Mesothelial cell of epicardium (in vitro differentiated cells): ENCODE measurements at places on chromosomes 7 and 10. TPM values are rescaled to one million over a fixed set of nuclear protein-coding genes. Genes with fewer than 3 reads are reported as not detected.
A peak's percentile ranks its signal among the peaks of the same experiment; 100 is the strongest.

DNA sequence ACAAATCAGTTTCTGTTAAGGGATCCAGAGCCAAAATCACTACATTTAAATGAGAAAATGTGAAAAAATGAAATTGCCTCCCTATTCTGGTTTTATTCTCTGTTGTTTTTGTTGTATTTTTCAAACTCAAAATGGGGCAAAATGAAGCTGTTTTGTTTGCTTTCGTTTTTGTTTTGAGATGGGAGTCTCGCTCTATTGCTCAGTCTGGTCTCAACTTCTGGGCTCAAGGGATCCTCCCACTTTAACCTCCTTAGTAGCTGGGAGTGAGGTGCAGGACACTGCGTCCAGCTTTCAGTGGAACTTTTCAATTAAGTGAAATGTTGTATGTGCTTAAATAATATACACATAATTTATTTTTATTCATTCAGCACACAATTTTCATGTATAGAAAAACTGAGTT is 205.0 kb downstream of the SORCS1 start:
- H3K36me3 ChIP-seq, result no peaks in the 10 kb centered on the region
- peaks cover 11% of the 10 kb centered on the region for H3K4me1 ChIP-seq
- H3K27ac ChIP-seq, result no peak overlapping the region
- no peak overlapping the region for H3K4me3 ChIP-seq

The TMEM213 gene
- not detected in 3 replicates for total RNA-seq

The IRF5 gene
- 0.51 to 0.90 TPM (median 0.56 TPM) in 3 replicates for total RNA-seq

- H3K27ac ChIP-seq, result no peak overlapping the region
- no peak for DNase-seq
- H3K4me3 ChIP-seq, result no peak overlapping the region
- no peaks in the 10 kb centered on the region for H3K36me3 ChIP-seq
- H3K27me3 ChIP-seq, result peaks cover 30% of the 10 kb centered on the region
Measured at GRCh38 chr10:116521424-116522290, 24.1 kb upstream of the PNLIP start.

- no peak for DNase-seq
- peak overlapping the region; percentile 7 for H3K27ac ChIP-seq
- peaks cover 24% of the 10 kb centered on the region for H3K4me1 ChIP-seq
- no peak overlapping the region for H3K4me3 ChIP-seq
- no peaks in the 10 kb centered on the region for H3K36me3 ChIP-seq
Measured at GRCh38 chr7:94294471-94295131, 100.1 kb upstream of the COL1A2 start.

DNA sequence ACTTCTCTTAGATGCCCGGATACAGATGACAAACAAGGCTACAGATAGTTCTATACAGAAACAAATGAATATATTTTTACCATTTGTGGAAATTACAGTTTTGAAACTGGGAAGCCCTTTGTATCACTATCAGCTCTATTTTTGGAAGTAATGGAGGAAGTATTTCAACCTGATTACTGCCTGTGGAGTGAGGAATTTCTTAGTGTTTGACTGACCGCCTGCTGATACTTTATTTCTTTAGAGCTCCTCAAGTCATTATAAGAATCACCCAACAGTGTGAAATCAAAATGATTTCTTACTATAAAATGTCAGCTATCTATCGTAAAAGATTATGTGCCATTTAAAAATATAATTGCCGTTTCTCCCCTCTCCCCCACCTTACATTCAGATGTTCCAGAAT is 290.9 kb downstream of the SDK1 start:
- H3K4me1 ChIP-seq, result peaks cover 20% of the 10 kb centered on the region
- H3K36me3 ChIP-seq, result no peaks in the 10 kb centered on the region
- no peak overlapping the region for H3K4me3 ChIP-seq
- no peak for DNase-seq

DNA sequence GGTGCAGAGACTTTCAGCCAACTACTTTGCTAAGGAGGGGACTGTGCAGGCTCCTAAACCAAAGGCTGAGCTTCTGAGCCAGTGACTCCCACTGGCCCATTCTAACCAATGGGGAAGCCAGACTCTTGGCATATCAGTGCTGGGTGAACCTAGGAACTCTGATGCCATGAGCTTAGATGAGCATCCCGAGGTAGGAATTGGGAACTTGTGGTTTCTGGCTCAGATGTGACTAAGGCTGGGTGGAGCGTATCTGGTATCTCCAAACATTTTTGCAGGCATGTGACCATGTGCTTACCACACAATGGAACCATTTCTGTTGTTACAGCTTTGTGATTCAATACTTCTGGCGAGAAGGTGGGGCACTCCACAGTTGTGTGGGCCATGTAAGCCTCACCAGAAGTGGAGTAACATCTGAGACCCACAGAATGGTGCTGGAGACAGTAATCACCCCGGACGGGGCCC is 2.5 kb upstream of the AVPI1 start:
- no peaks in the 10 kb centered on the region for H3K27me3 ChIP-seq
- peaks cover 27% of the 10 kb centered on the region for H3K4me1 ChIP-seq
- no peak overlapping the region for H3K27ac ChIP-seq
- no peak for DNase-seq
- no peaks in the 10 kb centered on the region for H3K36me3 ChIP-seq

DNA sequence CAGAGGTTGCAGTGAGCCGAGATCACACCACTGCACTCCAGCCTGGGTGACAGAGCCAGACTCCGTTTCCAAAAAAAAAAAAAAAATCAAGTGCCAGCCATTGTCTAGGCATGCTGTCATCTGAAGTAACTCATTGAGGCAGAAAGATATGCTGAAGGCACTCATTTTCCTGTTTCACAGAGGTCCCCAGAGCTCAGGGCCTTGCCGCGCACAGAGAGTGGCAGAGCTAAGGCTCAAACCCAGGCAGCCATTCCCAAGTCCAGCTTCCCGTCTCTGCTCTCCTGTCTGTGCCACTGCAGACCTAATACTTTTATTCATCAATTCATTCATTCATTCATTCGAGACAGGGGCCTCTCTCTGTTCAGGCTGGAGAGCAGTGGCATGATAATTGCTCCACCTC is 3.5 kb downstream of the GRIFIN start:
- H3K27me3 ChIP-seq, result peaks cover 2% of the 10 kb centered on the region
- no peak for DNase-seq
- H3K27ac ChIP-seq, result no peak overlapping the region
- no peak overlapping the region for H3K4me3 ChIP-seq
- H3K36me3 ChIP-seq, result no peaks in the 10 kb centered on the region

The CASD1 gene
- 27.4 to 35.6 TPM (median 29.2 TPM) in 3 replicates for total RNA-seq

The BAMBI gene
- 209 to 219 TPM (median 217 TPM) in 3 replicates for total RNA-seq

GRCh38 chr7:25776744-25777123 is 375.3 kb upstream of the NFE2L3 start:
- no peak overlapping the region for H3K4me3 ChIP-seq
- no peak overlapping the region for H3K27ac ChIP-seq
- peaks cover 2% of the 10 kb centered on the region for H3K27me3 ChIP-seq
- peaks cover 7% of the 10 kb centered on the region for H3K4me1 ChIP-seq
- DNase-seq, result no peak

The GPR85 gene
- 1.8 to 2.2 TPM (median 2.1 TPM) in 3 replicates for total RNA-seq

- no peaks in the 10 kb centered on the region for H3K27me3 ChIP-seq
- no peak for DNase-seq
- peak overlapping the region; percentile 91 for H3K27ac ChIP-seq
- peaks cover 34% of the 10 kb centered on the region for H3K36me3 ChIP-seq
- H3K4me1 ChIP-seq, result peaks cover 74% of the 10 kb centered on the region
- no peak overlapping the region for H3K4me3 ChIP-seq
Measured at GRCh38 chr7:47508389-47509380, 73.2 kb downstream of the TNS3 start.

The CYP3A4 gene
- not detected in 3 replicates for total RNA-seq

- no peaks in the 10 kb centered on the region for H3K4me1 ChIP-seq
- H3K36me3 ChIP-seq, result no peaks in the 10 kb centered on the region
- H3K4me3 ChIP-seq, result no peak overlapping the region
- peaks cover 18% of the 10 kb centered on the region for H3K27me3 ChIP-seq
Measured at GRCh38 chr7:114334989-114335388, 79.6 kb upstream of the FOXP2 start.

- H3K4me1 ChIP-seq, result peaks cover 44% of the 10 kb centered on the region
- H3K4me3 ChIP-seq, result no peak overlapping the region
- no peak overlapping the region for H3K27ac ChIP-seq
- no peaks in the 10 kb centered on the region for H3K27me3 ChIP-seq
- peaks cover 1% of the 10 kb centered on the region for H3K36me3 ChIP-seq
Measured at GRCh38 chr7:48112401-48113165, 23.5 kb downstream of the UPP1 start.

The GRID2IP gene
- 1.4 to 1.5 TPM (median 1.5 TPM) in 3 replicates for total RNA-seq

DNA sequence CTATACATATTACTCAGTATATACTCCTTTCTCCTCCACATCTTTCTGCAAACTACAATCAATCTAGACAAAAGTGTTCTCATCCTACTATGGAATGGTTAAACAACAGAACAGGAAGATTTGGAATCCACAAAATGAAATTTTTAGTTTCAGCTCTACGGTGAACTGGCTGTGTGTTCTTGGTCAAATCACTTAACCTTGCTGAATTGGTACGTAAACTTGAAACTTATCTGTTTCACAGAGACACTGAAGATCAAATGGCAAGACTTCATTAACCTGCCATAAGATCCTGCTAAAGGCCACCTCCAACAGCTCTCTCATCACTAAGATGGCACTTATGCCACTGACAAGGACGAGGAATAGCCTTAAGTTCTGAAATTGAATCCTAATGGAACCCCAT is 1.5 kb downstream of the NUDCD3 start:
- peaks cover 37% of the 10 kb centered on the region for H3K4me1 ChIP-seq
- no peaks in the 10 kb centered on the region for H3K27me3 ChIP-seq
- peak overlapping the region; percentile 79 for H3K4me3 ChIP-seq
- H3K27ac ChIP-seq, result no peak overlapping the region
- no peak for DNase-seq
- H3K36me3 ChIP-seq, result peaks cover 20% of the 10 kb centered on the region

GRCh38 chr7:53237344-53237913 is 202.0 kb downstream of the POM121L12 start:
- H3K4me3 ChIP-seq, result no peak overlapping the region
- H3K27me3 ChIP-seq, result no peaks in the 10 kb centered on the region

The PTN gene
- 145 to 179 TPM (median 164 TPM) in 3 replicates for total RNA-seq

The CFAP46 gene
- 3.1 to 4.1 TPM (median 3.2 TPM) in 3 replicates for total RNA-seq

GRCh38 chr10:132168571-132169030 is 18.1 kb upstream of the DPYSL4 start:
- no peak overlapping the region for H3K4me3 ChIP-seq
- no peak for DNase-seq
- H3K4me1 ChIP-seq, result no peaks in the 10 kb centered on the region
- H3K27ac ChIP-seq, result no peak overlapping the region
- peaks cover 54% of the 10 kb centered on the region for H3K27me3 ChIP-seq
- no peaks in the 10 kb centered on the region for H3K36me3 ChIP-seq

DNA sequence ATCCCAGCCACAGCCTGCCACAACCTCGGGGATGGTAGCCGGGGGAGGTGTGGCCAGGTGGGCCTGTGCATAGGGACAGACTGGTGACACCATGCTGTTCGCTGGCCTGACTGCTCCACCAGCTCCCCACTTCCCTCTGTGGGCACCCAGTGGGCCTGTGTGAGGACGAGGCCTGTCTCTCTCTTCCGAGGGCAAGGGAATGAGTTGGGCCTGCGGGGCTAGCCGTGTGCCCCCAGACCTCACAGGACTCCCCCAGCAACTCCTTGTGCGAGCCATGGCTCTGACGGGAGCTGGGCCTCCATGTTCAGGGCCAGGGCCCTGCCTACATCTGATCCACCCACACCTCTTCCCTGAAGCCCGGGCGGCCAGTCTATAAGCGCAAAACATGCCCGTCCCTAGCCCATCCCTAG is 40.5 kb downstream of the PWWP2B start:
- no peak overlapping the region for H3K27ac ChIP-seq
- no peaks in the 10 kb centered on the region for H3K27me3 ChIP-seq
- DNase-seq, result no peak
- H3K4me3 ChIP-seq, result no peak overlapping the region
- peaks cover 13% of the 10 kb centered on the region for H3K4me1 ChIP-seq

- peaks cover 31% of the 10 kb centered on the region for H3K27me3 ChIP-seq
- no peak overlapping the region for H3K27ac ChIP-seq
- no peaks in the 10 kb centered on the region for H3K36me3 ChIP-seq
- H3K4me3 ChIP-seq, result no peak overlapping the region
- no peak for DNase-seq
- H3K4me1 ChIP-seq, result peaks cover 12% of the 10 kb centered on the region
Measured at GRCh38 chr10:1159131-1160061, 103.2 kb downstream of the WDR37 start.

DNA sequence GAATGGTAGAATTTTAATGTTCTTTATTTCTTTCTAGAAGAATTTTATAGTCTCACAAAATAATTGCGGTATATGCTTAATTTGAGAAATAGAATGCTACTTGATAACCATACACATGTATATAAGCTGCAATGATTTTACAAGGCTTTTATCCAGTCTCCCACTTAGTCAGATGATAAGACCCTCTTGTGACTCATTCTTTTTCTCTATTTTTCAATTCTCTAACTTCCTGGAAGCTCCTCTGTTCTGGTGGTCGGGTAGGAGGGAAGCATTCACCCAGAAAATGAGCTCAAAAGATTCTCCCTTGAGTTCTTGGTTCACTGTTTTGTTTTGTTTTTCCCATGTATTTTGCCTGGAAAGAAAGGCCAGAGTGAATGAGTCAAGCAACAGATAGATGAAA is 546.6 kb downstream of the INHBA start:
- DNase-seq, result no peak
- peaks cover 1% of the 10 kb centered on the region for H3K4me1 ChIP-seq
- no peaks in the 10 kb centered on the region for H3K36me3 ChIP-seq
- H3K27me3 ChIP-seq, result no peaks in the 10 kb centered on the region
- H3K27ac ChIP-seq, result no peak overlapping the region
- H3K4me3 ChIP-seq, result no peak overlapping the region

The INA gene
- 1.1 to 1.2 TPM (median 1.2 TPM) in 3 replicates for total RNA-seq

- H3K36me3 ChIP-seq, result peaks cover 17% of the 10 kb centered on the region
- H3K27ac ChIP-seq, result peak overlapping the region; percentile 50
- no peak overlapping the region for H3K4me3 ChIP-seq
- peaks cover 19% of the 10 kb centered on the region for H3K4me1 ChIP-seq
- no peak for DNase-seq
Measured at GRCh38 chr7:92053312-92053711, 81.0 kb downstream of the CYP51A1 start.

GRCh38 chr10:3067118-3067858 is at the start of gene PFKP:
Gene PFKP, plus strand, starts transcription at chr10:3067548. Its CDS starts 48 bp downstream, at chr10:3067596.
- peaks cover 28% of the 10 kb centered on the region for H3K27me3 ChIP-seq
- peaks cover 14% of the 10 kb centered on the region for H3K4me1 ChIP-seq
- H3K27ac ChIP-seq, result peak within 1 kb of the TSS; percentile 79
- peaks cover 3% of the 10 kb centered on the region for H3K36me3 ChIP-seq
- peak within 1 kb of the TSS; percentile 87 for H3K4me3 ChIP-seq

- DNase-seq, result no peak
- peaks cover 18% of the 10 kb centered on the region for H3K27me3 ChIP-seq
- peaks cover 4% of the 10 kb centered on the region for H3K4me1 ChIP-seq
- H3K27ac ChIP-seq, result no peak overlapping the region
Measured at GRCh38 chr7:74057216-74057925, 26.2 kb upstream of the LIMK1 start.

DNA sequence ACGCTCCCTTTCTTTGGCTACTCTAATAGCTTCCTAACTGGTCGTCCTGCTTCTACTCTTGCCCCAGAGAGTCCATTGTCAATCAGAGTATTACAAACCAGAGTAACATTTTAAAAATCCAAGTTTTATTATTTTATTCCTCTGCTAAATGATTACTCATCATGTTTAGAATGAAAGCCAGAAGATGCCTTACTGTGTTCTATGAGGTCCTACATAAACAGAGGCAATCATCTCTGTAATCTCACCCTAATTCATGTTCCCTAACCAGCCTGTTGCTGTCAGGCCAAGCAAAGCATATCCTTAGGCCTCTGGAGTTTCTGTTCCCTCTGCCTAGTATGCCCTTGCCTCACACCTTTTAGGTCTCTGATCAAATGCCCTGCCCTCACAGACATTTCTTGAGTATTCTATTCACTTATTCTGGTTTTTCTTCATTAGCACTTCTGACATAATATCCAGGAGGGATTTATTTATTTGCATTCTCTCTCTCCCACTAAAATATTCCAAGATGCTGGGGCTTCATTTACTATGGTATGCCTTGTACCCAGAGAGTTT is 497.5 kb downstream of the PHTF2 start:
- DNase-seq, result no peak
- H3K4me1 ChIP-seq, result peaks cover 2% of the 10 kb centered on the region

The HTR7 gene
- 2.9 to 3.4 TPM (median 3.0 TPM) in 3 replicates for total RNA-seq
